ENCODE measurements at places on chromosomes 12 and 14.

DNA sequence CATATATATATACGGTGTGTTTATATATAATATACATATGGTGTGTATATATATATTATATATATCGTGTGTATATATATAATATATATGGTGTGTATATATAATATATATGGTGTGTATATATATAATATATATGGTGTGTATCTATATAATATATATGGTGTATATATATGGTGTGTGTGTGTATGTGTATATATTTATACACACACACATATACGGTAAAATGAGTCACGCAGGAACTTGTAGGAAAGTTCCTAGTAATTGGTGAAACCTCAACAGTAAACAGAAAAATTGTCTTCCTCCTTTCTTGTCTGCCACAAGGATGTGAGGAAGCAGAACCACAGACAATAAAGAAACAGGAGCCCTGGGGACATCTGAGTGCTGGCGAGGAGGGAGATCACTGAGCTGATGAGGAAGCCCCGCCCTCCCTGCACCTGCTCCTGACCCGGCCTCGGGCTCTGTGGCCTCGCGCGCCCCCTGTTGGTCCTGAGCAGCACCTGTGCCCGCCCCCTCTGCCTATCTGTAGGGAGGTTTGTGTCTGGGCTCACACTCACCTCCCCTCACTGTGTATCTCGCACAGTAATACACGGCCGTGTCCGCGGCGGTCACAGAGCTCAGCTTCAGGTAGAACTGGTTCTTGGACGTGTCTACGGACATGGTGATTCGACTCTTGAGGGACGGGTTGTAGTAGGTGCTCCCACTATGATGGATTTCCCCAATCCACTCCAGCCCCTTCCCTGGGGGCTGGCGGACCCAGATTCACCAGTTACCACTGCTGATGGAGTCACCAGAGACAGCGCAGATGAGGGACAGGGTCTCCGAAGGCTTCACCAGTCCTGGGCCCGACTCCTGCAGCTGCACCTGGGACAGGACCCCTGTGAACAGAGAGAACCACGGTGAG lies 1079.4 kb downstream of the TMEM121 start:
- peak; percentile 21 for DNase-seq

GRCh38 chr12:27107986-27108385 lies 25.6 kb upstream of the C12orf71 start:
- DNase-seq: no peak

GRCh38 chr14:45364565-45365156 lies 111.7 kb upstream of the MIS18BP1 start:
- no peak for DNase-seq

DNA sequence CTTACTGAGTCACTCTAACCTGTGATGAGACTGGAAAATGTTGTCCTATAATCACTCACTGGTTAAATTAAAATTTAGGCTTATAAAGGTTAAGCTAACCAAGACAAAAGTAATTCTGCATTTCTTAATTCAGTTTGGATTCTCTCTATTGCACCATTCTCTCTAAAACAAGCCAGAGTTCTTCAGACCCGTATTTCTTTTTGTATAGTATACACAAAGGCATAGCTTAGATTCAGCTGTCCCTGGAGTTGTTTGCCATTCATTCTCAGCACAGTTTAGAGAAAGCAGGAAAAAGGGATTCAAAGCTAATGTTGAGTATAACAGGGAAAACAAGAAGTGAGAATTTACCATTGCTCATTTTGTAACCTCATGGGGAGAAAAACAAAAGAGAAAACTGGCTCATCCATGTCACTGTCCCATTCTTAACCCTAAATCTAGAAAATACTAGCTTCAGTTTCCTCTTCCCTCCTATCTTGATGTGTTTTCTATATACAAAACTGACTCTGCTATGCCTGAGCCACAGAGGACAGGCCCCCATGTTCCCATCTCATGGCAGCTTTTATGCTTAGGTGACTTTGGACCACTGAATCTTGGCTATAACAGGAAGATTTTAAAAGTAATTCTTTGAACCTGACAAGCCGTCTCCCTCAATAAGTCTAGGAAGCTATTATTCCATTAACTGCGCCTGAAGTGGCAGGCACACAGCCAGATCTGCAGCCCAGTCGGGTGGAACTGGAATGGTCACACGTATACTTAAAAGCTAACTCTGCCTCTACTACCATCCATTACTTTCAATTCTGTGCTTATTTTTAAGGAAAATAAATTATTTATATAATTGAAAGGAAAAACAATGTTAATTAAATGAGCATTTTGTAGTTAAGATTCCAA lies 7.0 kb downstream of the AREL1 start:
- DNase-seq: no peak

- DNase-seq: no peak
Measured at GRCh38 chr14:77582511-77582910, 33.9 kb downstream of the SPTLC2 start.

DNA sequence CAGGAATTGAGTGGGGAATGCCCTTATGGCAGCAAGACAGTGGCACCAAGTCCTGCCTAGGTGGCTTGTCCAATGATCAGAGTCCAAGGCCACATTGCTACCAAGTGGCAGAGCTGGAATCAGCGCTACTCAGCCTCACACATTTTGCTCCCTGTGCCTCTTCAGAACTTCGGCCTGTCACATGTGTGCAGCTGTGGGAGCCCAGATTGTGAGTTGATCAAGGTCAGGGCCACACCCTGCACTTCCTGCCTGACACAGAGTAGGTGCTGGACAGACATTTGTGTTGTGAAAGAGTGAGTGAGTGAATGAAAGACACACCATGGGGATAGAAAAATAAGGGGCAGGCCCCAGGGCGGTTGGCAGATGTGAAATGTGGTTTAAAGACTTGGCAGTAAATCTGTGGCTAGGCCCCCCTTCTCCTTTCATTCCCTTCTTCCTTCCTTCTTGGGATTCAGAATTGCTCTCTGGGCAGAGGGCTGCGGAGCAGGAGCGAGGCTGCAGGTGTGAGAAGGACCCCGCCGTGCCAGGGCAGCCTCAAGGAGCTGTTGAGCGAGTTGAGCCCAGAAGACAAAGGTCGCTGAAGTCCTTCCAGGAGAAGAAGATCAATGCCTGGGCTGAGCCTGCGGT lies 83.5 kb downstream of the SLC25A47 start:
- DNase-seq: no peak

- peak; percentile 72 for DNase-seq
Measured at GRCh38 chr14:102314242-102315011, 5.1 kb upstream of the ZNF839 start.

Data from NCI-H2171 (cell line).